ENCODE measurements at places on chromosomes 3 and 15.

GRCh38 chr15:42508263-42508690, 12.8 kb downstream of the SNAP23 start:
- DNase-seq: no peak

DNA sequence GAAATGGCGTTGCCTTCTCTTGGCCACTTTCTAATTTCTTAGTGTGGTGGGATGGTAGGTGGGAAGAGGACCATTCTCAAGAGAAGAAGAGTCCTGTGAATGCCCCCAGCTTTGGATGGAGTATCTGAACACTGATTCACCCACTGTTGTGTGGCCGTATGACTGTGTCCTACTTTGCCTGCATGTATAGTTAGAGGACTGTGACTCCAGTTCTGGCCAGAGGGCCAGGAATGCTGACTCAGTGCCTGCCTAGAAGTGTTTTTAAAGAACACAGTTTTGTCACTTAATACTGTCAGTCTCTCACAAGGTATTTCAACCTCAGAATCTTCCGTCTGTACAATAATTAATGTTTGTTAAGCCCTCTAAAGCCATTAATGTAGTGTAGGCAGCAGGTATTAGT, 2.1 kb downstream of the SEC61A1 start:
- DNase-seq: no peak

DNA sequence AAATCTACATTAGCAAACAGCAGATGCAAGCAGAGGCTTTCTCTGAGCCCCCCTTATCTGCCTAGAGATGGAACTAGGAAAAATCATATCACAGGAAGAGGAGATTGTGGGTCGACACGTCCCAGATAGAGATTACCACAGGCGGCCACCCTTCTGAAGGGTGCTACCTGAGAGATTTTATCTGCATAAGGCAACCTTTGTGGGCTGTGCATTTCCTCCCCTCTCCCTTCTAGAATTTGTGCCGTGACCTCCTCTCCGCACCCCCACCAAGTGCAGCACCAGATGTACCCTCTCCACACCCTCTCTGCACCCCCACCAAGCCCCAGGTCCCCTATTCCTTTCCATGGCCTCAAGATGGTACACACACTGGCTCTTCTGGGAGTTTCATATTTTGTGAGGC, 27.4 kb downstream of the METTL6 start:
- no peak for DNase-seq

GRCh38 chr3:135224815-135225362, 429.8 kb downstream of the EPHB1 start:
- DNase-seq: no peak

DNA sequence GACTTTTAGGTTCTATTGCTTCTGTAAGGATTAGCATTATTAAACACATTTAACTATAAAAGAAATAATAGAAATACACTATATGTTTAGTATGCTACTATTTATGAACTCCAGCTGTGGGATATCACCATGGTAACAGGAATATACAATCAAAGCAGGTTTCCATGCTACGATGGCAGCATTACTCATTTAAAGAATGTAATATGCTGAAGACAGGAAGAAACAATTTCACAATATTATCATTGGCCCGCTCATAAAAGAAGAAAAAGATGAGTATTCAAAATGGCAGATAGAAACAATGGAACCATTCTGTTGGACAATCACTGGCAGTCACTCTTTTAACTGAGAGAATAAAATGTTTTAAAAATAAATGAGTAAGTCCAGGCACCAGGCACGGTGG, 153.4 kb downstream of the CBLB start:
- DNase-seq: no peak

DNA sequence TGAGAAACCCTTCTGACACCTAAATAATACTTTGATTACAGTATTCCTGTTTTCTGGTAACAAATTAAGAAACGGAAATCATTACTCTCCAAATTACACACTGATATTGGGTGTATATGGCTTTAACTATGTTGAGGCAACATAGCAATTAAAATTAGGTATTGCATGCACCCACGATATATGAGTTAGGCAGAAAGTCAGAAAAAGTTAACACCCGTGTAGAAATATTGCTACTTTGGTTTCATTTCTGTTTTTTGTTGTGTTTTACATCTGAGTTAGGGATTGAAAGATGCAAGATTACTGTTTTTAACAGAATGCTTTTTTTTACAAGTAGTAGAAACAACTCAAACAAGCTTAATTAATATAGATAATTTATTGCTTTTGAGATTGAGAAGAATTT, 327.8 kb downstream of the GBE1 start:
- no peak for DNase-seq

DNA sequence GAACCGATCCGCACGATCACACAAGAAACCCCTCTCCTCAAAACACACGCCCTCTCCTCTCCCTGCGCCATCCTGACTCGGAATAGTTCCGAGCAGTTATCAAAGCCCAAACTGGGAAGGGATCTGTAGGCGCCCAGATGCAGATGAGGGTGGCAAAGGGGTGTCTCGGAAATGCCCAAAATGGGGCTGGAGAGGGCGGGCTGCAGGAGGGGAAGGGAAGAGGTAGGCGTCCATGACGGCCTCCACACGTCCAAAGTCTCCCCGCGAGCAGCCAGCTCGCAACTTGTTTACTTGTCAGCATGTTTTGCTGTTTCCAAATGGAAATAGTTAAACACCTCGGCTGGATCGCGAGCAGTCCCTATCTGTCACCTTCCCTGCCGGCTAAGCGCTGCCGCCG, 1.5 kb downstream of the NTRK3 start:
- no peak for DNase-seq

DNA sequence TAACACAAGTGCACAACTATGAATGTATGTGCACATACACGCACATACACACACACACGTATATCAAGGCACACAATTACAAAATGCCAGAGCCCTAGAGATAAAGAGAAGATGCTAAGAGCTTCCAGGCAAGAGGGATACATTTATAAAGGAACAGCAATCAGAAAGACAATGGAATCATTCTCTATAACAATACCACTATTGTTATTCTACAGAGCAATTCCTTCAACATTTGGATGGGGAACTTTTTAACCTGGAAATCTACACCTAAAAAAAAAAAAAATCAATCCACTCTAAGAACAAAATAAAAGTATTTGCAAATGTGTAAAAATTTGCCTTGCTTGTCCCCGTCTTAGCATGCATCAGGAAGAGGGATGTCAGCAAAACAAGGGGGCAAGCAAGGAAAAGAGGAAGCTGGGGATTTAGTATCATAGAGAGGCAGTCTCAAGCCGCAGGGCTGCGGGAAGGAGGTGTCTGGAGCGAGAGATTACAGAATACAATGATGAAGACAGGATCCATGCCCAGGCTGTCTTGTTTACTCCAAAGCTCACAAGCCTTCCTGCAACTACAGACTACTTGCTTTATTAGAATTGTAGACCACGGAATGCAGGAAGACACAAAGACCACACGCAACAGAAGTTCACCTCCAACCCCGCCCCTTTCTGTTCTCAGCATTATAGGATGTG, 220.2 kb downstream of the NTRK3 start:
- no peak for DNase-seq

- no peak for DNase-seq
These were observed 112.0 kb downstream of the TMCO5A start for GRCh38 chr15:38046257-38047051.

GRCh38 chr3:31047673-31048072, 153.2 kb upstream of the GADL1 start:
- no peak for DNase-seq

- DNase-seq: no peak
These were observed 141.4 kb downstream of the ADAMTS17 start for GRCh38 chr15:100200287-100200880.

DNA sequence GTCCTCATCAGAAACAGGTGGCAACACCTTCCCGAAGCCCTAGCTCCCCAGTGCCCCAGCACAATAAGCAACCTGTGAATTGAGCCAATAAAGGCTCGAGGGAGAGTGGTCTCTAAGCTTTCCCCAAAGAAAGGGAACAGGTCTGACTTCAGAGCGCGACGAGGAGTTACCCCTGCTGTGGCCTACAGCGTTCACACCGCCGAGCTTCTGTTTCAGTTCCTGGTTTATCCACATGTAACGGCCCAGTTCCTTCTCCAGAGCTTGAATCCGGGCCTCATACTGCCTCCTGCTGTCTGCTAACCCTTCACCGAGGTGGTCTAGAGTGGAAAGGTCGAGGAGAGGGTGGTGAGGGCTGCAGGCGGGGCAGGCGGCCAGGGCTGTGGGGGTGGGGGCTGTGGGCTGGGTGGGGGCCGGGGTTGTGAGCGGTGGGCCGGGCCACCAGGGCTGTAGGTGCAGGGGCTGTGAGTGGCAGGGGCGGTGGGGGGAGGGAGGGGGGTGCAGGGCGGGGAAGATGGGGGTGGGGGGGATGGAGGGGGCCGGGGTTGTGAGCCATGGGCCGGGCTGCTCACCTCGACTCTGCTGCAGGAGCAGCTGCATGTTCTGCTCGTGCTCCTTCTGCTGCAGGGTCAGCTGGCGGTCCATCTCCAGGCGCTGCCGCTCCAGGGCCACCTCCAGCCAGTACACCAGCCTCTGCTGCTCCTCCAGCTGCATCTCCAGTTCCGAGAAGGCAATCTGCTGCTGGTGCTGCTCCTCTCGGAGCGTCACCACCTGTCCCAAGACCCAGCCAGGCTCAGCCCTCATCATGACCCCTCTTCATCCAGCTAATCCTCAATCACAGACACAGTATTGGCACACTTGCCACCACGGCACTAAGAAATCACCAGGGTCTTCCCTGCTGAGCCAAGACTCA, 26.2 kb downstream of the KIF7 start:
- DNase-seq: no peak

- no peak for DNase-seq
These were observed 15.5 kb downstream of the CCR5 start for GRCh38 chr3:46386205-46386604.

- DNase-seq: no peak
These were observed 79.8 kb upstream of the ZPLD1 start for GRCh38 chr3:102354818-102355515.

DNA sequence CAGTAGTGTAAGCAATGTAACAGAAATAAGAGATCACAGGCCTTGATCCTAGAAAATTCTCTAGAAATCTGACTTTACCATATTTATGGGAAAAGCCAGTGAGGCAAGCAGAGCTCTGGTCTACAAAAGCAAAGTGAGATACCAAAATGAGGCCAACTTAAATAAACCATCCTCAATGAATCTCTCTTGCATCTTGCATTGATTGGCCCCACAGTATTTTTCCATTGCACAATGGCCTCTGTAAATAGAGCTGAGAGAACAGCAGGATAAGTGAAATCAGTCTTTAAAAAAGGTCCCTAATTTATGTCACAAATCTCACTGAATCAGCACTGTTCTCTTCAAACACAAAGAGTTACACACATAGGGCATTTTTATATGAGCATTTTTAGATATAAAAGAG, 8.9 kb downstream of the CFAP20DC start:
- DNase-seq: no peak

DNA sequence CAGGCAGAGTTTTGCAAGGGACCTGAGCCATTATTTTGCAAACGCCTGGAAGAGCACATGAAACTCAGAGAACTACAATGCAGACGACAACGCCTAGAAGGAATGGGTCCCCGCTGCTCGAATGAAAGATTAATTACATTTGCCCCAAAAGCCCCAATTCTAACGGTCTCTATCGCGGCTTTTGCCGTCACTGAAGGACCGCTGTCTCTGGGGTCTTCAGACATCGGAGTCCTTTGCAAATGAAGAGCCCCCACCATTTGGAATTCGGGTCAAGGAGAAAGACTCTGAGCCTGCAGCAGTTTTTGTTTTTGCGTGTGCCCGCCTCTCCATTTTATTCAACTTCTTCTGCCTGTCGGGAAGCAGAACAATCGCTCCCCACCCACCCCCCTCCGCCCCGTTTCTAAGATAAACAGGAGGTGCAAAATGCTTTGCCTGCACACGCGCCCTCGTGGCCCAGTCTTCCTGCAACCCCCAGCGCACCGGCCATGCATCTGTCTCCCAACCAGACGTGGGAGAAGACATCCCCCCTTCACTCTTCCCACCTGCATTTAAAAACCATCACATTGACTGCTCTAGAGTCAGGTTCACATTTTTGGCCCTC, 13.5 kb downstream of the SOX2 start:
- no peak for DNase-seq

DNA sequence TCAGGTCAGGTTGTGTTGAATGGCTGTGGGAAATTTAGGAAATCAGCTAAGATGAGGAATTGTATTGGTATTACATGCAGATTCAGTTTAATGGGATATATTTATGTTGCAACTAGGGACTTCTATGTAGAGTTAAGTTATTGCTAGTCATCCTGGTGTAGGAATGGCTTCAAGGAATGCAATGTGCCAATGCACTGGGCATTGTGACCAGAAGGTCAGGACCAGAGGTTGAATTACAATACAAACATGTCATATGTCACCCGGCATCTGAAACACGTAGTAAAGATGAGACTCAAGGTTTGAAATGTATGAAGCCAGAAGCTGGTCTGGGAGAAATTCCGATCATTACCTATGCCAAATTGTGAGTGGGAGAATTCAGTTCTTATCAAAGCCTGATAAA, 11.7 kb upstream of the GAP43 start:
- DNase-seq: no peak

GRCh38 chr15:48632651-48633050, 12.9 kb downstream of the FBN1 start:
- DNase-seq: no peak

GRCh38 chr15:82178061-82178460, 84.5 kb downstream of the EFL1 start:
- no peak for DNase-seq

- DNase-seq: no peak
These were observed 85.0 kb downstream of the CLSTN2 start for GRCh38 chr3:140019946-140020345.

DNA sequence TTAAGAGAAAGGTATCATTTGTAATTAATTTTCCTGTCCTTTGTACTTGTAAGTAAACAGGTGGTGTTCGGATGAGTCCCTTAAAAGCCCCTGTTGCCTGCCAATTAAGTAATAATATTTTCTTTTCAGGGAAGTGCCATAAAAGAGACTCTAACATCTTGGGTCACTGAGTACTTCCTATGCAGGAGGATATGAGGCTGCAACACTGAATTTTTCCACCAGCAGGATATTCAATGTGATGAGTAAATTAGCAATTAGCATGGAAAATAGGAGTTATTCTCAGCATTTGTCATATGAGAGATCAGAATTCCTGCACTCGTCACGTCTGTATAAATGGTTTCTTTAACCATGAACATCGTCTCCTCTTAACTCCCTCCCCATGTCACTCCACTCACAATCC, 45.4 kb downstream of the WWTR1 start:
- no peak for DNase-seq

- DNase-seq: no peak
These were observed 59.3 kb downstream of the C3orf85 start for GRCh38 chr3:109195815-109196214.

- no peak for DNase-seq
These were observed 1028.3 kb upstream of the NR2F2 start for GRCh38 chr15:95302206-95302605.

GRCh38 chr15:45790325-45790943, 155.6 kb downstream of the SQOR start:
- no peak for DNase-seq

All from stimulated activated CD8-positive, alpha-beta memory T cell treated with anti-CD3 and anti-CD28 coated beads, Interleukin-4, amount 100 ng/mL, for 1 hour (primary cell).